Activated CD8-positive, alpha-beta T cell treated with anti-CD3 and anti-CD28 coated beads, Interleukin-2, amount 10 ng/mL, durations not matched to agents 7 days and 5 days (primary cell): ENCODE measurements at places on chromosomes 7 and 10.

DNA sequence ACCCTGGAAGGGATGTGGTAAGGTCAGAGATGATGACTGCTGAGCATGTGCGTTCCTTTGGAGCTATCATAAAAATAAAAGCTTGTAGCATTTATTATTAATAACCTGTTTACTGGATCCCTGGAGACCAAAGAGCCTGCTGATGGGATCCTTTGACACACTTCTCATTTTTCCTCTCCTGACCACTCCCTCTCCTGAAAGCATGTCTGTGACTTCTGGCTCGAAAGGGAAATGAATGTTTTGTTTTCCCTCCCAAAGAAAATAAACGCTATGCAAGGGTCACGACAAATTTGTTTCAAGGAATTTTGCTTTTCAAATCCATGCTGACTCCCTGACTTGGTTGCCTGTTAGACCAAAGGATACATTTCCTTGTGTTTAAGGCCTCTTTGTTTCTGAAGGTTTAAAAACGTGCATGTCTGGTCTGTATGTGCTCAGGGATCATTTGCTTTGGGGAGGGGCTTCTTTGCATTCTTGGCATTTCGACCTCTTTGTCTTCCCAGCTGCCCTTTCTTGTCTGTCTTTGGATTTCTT lies 185.1 kb upstream of the AGK start:
- H3K4me3 ChIP-seq = no peak overlapping the region
- no peak overlapping the region for H3K27ac ChIP-seq
- DNase-seq = no peak
- no peaks in the 10 kb centered on the region for H3K4me1 ChIP-seq
- no peaks in the 10 kb centered on the region for H3K36me3 ChIP-seq
- H3K27me3 ChIP-seq = no peaks in the 10 kb centered on the region

DNA sequence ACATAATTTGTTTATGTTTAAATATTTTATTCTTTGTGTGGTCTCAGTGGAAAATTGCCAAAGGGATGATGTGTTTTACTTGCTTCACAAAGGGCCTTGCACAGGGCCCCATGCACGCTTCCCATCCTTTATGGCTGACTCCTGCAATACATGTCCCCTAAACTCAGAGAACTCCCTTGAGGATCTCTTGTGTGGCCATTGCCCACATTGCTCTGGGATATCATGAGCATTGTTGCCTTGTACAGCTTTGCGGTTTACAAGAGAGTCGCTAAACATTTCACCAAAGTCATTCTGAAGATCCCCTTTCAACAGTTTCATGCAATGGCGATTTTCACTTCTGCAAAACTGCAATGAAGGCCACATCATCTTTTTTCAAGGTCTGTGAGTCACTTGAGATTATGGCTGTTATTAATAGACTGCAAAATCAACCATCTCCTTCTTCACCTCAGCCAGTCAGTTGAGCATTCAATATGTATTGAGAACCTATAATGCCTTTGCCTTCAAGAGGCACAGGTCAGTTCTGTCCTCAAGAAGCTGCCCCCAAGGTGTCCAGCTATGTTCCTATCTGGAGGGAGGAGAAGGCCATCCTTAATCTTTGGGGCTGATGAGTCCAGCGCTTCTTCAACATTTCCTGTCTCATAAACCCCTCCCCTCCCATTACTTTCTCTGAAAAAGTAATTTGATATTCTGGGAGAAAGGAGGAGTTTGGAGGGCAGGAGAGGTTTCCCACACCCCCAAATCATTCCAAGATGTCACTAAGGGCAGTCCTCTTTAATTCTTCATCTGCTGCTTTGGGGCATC lies 108.1 kb downstream of the CCDC71L start:
- H3K36me3 ChIP-seq = no peaks in the 10 kb centered on the region
- no peak overlapping the region for H3K4me3 ChIP-seq
- no peak overlapping the region for H3K27ac ChIP-seq
- H3K4me1 ChIP-seq = no peaks in the 10 kb centered on the region
- no peak for DNase-seq

DNA sequence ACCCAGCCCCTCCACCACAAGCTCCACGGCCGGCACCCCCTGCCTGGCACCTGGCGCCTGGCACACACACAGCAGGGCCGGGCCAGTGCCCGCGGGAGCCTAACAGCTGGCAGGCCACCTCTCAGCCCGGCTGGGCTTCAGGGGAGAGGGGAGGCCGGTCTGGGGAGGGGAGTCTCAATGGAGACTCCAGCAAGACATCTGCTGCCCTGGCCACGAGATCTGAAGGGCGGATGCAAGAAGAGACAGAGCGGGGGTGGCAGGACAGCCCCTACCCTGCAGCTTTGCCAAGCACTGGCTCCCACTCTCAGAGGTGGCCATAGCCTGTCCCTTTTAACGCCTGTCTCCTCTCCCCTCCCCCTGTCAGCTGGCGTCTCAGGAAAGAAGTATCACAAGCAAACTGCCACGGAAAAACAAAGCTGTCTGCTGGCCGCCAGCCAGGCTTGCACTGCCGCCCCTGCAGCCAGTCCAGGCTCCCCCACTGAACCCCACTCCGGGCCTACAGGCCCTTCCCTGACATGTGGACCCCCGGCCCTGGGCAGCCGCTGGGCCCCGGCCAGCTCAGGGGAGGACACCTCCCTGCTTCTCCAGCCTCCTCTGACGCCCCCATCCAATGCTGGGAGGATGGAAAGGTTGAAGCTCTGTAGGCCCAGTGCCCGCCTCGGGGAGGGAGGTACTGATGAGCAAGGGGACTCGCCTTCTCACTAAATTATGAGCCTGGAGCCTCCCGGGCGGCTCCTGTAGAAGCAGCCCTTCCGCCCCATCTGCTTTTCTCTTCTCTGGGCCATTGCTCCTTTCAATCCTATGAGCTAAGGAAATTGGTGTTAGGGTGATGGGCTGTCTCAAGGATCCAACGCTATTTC lies 178.4 kb downstream of the ARHGAP12 start:
- H3K36me3 ChIP-seq = no peaks in the 10 kb centered on the region
- no peaks in the 10 kb centered on the region for H3K27me3 ChIP-seq
- H3K27ac ChIP-seq = no peak overlapping the region

DNA sequence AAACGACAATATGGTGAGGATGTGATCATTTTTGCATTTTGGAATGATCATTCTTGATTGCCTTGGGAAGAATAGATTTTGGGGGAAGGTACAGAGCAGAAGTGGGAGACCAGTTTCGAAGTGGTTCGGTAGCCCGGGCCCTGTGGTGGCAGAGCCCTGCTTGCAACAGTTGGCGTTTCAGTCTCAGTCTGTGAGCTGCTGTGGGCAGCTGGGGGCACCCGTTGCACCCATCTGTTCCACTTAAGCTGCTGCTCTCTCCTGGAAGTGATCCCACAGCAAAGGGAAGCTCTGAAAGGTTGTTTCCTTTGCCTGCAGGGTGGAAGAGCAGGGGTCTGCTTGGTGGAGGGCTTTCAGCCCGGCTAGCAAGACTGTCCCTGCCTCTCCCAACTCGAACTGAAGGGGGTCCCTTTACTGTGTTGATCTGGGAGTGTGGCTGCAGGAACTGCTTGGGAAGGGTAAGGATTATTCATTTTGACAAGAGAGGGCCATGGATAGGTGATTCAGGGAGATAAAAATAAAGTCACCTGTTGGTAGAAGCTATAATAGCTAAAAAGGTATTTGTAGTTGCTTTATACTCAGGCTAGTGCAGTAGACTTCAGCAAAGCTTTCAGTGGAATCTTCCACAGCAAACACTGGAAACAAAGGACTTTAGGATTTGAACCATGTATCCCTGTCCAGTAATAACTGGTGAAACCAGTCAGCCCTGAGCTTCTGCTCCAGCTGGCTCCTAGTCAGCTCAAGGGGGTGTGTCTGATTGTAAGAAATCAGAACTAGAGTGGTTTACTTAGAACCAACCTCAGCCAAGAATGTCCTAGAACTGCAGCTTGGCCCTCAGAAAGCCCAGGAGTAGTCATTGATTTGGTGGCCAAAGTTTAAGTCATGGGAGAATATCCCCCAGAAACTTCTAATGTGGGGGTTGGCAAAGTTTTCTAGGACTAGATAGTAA lies 53.1 kb upstream of the PDCD4 start:
- no peak for DNase-seq
- H3K27ac ChIP-seq = no peak overlapping the region
- H3K4me3 ChIP-seq = no peak overlapping the region
- H3K36me3 ChIP-seq = no peaks in the 10 kb centered on the region
